ENCODE measurements at places on chromosomes 7 and 10.
A peak's percentile ranks its signal among the peaks of the same experiment; 100 is the strongest.

- DNase-seq: no peak
Measured at GRCh38 chr7:42915356-42915755, 3.5 kb upstream of the C7orf25 start.

DNA sequence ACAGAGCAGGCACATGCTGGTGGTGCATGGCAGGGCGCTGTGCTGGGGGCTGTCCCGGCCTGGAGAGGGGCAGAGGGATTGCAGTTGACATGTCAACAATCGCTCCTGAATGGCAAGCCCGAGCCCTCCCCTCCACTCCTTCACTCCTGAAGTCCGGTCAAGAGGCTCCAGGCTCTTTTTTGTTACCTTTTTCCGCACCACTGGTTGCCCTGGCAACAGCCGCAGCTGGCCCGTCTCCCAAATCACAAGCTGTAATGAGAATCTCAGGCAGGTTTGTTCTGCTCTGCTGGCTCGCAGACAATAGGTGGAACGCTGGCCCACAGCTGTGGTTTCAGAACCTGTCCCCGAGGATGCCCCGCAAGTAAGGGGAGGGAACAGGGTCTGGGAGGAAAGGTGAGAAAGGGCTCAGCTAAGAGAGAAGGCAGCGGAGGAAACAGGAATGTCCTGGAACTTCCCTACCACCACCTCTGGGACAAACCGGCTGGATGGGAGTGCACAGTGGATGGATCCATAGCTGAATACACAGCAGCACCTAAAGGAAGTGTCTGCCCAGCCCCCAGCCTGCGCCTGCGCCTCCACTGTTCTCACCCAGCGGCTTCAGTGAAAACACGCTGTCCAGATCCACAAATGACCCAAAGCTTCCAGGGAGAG is 58.9 kb downstream of the CALML3 start:
- DNase-seq: no peak

- DNase-seq: no peak
Measured at GRCh38 chr7:21886396-21886795, 59.3 kb downstream of the CDCA7L start.

GRCh38 chr10:79292891-79293746 is 54.1 kb upstream of the PPIF start:
- peak; percentile 75 for DNase-seq
